ENCODE measurements at places on chromosomes 1 and 21.

DNA sequence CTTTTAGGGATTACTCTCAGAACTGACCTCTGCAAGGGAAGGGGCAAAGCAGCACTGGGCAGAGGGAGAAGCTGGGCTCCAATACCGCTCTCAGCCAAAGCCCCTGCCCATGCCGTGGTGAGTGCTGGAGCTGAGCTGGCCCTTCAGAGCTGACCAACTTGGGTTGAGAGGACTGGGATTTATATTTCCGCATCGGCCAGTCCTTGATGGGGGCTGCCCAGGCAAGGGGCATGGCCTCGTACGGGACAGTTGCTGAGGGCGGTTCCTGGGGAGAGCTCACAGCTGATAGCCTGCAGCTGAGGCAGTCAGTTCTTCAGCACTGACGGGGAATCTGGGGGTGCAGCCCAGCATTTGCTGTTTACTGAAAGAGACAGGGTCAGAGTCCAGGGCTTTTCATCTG lies 8.0 kb downstream of the HUNK start:
- DNase-seq, result no peak

- DNase-seq, result no peak
Observed at GRCh38 chr21:41703857-41704501, 62.9 kb downstream of the RIPK4 start.

DNA sequence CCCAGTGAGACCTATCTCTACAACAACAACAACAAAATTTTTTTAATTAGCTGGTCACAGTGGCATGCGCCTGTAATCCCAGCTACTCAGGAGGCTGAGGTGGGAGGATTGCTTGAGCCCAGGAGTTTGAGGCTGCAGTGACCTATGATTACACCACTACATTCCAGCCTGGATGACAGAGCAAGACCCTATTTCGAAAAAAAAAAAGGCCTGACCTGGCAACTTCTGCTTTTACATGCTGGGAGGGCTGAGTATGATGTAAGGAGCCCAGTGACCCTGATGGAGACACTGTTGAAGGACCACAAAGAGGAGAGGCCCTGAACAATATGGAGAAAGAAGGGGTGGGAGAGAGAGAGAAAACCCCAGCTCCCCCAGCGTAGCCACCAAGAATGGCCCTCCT lies 9.2 kb upstream of the VPS26C start:
- no peak for DNase-seq

GRCh38 chr1:221429264-221429663 lies 312.6 kb downstream of the DUSP10 start:
- DNase-seq, result no peak

GRCh38 chr1:69911301-69911801 lies 294.0 kb downstream of the LRRC40 start:
- no peak for DNase-seq

DNA sequence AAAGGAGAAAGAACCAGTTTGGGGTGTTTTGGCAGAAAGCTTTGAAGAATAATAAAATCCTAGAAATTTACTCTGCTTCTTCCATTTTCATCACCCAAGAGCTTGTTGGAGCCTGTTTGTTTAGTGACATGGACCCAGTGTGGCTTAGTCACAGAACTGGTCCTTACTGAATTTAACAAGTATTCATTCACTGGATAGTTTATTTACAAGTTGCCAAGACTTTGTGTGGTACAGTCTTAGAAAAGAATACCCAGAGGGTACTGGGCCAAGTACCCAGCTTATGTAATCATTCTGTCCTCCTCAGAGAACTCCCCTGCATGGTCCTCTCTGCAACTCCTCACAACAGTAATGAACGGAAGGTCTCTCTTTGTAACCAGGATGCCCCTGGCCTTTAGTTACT lies 16.4 kb downstream of the RAB4A start:
- no peak for DNase-seq

- DNase-seq, result no peak
Observed at GRCh38 chr1:220225957-220226356, 46.3 kb downstream of the RAB3GAP2 start.

GRCh38 chr1:240555524-240555923 lies 56.4 kb downstream of the GREM2 start:
- DNase-seq, result no peak

DNA sequence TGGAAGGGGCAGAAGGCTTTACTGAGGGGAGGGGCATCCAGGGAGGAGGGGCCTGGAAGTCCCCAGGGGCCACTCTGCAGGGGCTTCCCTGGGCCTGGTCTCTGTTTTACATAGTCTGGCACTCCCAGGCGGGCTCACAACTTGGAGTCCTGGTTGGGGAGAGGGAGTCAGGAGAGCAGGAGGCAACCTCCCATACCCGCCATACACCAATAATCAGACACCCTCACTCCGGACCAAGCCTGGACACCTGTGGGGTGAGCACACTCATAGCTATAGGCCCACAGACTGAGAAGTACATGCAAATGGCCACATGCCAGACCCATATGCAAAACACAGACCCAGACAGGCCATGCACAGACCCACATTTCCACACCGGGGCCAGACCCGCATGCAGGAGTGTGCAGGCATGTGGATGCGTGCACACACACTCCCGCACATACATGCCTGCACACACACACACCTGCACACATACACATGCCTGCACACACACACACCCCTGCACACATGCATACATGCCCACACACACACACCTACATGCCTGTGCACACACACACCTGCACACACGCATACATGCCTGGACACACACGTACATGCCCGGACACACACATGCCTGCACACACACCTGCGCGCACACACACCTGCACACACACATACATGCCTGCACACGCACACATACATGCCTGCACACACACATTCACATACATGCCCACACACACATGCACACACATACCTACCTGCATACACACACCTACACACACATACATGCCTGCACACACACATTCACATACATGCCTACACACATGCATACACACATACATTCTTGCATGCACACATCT lies 89.5 kb upstream of the RUNX3 start:
- no peak for DNase-seq

GRCh38 chr1:224082146-224082545 lies 31.8 kb upstream of the FBXO28 start:
- DNase-seq, result no peak

GRCh38 chr1:180949616-180950000 lies 36.9 kb downstream of the KIAA1614 start:
- no peak for DNase-seq

DNA sequence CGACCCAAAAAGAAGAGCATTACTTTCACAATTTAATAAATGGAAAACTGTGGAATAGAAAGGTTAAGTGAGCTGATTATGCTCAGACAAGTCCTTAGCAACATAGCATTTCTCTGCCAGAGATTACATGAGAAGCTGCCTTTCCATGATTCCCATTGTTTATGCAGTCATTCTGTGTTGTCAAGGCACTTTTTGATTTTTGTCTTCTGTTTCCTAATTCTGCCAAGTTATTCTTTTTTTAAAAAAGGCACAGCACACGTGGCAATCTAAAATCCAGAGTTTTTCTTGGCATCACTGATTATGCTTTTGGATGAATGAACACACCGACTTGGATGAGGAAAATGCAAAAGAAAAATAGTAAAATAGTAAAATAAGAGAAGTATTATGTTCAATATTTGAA lies 185.0 kb downstream of the RGS7 start:
- no peak for DNase-seq

DNA sequence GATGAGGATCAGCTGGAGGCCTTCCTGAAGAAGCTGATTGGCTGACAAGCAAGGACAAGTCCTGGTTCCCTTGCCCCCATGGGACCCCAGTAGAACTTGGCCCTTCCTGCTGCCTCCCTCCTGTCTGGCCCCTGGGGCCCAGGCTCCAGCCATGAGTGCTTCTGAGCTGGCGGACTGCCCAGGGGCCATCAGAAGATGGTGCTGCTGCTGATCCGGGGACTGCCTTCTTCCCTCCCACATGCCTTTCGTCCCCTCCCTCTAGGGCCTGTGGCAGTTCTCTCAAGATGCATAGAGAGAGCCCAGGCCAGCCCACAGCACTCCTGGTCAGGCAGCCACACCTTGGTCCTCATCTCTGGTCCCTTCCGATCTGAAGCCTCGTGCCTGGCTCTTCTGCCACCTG lies 57.9 kb upstream of the PRKACB start:
- DNase-seq, result no peak

- no peak for DNase-seq
Observed at GRCh38 chr1:182635871-182636270, 31.7 kb upstream of the RGS16 start.

DNA sequence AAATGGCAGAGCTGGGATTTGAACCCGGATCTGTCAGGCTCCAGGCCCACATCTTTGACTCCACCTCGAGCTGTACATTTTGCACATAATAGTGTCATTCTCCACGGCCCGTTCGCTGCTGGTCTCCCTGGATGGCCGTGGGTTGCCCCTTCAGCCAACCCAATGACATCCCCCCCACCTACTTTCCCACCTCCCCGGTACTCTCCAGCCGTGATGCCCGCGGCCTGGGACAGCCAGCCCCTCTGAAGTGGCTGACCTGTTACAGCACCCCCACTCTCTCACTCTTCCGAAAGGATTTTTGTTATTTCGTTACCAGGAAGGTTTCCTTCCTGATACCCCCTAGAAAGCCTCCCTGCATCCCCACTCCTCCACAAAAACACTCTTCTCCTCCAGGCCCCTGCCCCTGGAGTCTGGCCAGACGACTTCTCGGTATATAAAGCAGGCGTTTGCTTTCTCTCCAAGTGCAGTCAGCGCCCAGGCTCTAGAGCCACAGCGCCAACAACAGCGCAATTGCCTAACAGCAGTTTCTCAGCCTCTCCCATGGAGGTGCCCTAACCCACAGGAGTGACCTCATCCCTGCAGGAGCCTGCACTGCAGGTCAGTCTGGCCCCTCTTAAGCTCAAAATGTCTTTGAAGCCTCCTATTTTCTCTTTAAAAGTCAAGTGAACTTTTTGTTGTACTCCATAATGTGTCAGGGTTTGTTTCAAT lies 14.5 kb upstream of the GJB5 start:
- no peak for DNase-seq

GRCh38 chr1:99758073-99758511 lies 8.3 kb downstream of the FRRS1 start:
- DNase-seq, result no peak

Measured in KG1 (cell line).